Colonic mucosa (tissue), 4 donors: ENCODE measurements at places on chromosomes 2 and 18. TPM values are rescaled to one million over a fixed set of nuclear protein-coding genes. Genes with fewer than 3 reads are reported as not detected.

DNA sequence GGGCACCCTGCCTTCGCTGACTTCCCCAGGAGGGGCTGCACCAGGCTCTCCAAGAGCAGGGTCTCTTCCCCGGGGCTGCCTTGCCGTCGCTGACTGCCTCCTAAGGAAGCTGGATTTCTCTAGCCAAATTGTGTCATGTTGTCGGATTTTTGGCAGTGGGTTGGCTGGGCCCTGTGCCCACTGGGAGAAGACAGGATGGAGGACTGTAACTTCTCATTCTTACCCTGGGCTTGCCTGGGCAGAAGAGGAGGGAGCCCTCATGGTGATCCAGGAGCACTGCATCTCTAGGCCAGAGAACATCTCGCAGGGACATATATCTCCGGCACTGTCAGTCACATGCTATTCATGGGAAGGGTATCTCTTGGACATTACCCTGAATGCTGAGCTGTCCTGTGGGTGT lies 6.3 kb downstream of the MYO7B start:
- DNase-seq, result no peak

The CCDC148 gene
- 0.49 TPM for total RNA-seq

GRCh38 chr2:206392118-206392517 lies 51.2 kb upstream of the ADAM23 start:
- DNase-seq, result no peak

The VWC2L gene
- total RNA-seq, result not detected

GRCh38 chr18:22348521-22349316 lies 69.0 kb downstream of the CTAGE1 start:
- DNase-seq, result peak; percentile 74

The MROH2A gene
- not detected for total RNA-seq

DNA sequence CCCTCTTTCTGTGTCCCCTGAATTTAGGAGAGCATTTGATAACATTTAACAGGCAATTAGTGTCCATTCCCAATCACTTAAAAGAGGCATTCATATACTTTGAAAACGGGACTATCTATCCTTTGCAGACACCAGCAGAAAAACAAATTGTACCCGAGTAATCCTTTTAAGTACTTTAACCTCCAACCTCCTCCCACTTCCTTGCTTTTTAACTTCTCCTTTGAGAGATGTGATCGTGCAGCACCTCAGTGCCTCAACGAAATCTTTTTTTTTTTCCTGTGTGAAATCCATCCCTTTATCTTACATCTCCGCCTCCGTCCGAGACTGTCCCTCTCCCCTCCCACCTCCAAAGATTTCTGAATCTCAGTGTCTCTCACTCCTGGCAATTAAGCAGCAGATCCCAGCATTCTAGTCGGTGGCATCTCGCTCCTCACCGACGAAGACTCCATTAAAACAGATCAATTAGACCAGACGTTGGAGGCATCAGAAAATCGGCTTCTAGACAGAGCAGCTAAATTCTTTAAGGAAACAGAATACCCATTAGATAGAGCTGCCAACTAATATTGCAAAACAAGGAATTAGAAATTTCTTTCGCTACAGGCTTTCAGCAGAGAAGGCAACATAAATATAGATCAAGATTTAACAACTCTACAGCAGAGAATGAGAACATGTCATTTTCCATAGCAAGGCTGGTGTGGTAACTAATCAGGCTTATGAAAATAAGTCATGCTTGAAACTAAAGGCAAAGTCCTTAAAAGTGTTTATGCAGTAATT lies 1.9 kb upstream of the TMEFF2 start:
- DNase-seq, result no peak

DNA sequence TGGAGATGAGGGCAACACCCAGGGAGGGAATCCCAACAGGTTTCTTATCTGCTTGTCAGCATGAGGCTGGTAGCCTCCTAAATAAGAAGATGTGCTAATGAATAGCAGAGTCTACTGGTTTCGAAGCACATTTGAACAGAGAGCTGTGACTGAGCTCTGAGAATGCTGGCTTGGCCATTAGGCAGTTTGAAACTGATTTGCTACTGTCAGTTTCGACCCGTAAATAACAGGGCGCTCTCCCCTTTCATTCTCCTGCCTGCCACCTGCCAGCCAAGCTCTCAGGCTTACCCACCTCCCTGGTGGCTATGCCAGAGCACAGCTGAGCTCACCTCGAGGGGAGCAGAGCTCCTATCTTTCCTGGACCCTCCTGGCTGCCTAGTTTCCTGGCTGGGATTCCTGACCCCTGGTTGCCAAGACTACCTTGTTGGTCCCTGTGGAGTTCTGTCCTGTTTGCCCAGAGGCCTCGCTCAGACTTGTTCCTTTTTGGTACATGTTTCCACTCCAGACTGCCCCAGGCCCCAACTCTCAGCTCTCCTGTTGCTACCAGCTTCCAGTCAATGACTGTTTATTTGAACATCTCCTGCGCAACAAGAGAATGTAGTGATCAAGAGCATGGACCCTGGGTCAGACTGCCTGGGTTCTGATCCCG lies 102.3 kb upstream of the ALPP start:
- DNase-seq, result no peak

GRCh38 chr18:44730803-44731529 lies 50.3 kb downstream of the SETBP1 start:
- DNase-seq, result no peak

The ZNF804A gene
- 0.13 TPM for total RNA-seq

DNA sequence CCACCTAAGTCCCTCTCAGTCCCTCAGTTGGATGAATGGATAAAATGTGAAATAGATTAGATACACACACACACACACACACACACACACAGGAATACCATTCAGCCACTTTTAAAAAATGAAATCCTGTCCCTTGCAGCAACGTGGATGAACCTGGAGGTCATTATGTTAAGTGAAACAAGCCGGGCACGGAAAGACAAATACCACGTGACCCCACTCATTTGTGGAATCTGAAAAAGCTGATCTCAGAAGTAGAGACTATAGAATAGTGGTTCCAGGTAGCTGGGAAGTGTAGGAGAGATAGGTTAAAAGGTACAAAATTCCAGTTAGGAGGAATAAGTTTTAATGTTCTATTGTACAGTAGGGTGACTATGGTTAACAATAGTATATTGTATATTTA lies 31.0 kb downstream of the TTC32 start:
- no peak for DNase-seq

The ACADL gene
- total RNA-seq, result 0.12 TPM

The ARHGEF33 gene
- total RNA-seq, result 0.35 TPM

DNA sequence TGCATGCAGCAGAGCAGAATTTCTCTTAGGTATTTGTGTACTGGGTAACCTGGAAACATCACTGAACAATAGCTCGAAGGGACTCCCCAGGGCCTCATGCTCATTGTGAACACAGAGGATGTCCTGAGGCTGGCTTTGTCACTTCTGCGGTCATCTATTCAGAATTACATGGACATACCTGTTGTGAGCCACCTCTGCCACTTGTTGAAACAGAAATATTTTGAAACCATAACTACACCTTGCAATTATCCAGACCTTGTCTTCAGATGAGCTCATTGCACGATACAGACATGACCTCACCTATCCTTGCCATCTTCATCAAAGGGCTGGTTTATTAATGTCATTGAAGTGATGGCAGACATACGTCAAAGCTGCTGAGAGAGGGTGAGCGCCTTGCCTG lies 23.4 kb upstream of the CREG2 start:
- DNase-seq, result no peak

DNA sequence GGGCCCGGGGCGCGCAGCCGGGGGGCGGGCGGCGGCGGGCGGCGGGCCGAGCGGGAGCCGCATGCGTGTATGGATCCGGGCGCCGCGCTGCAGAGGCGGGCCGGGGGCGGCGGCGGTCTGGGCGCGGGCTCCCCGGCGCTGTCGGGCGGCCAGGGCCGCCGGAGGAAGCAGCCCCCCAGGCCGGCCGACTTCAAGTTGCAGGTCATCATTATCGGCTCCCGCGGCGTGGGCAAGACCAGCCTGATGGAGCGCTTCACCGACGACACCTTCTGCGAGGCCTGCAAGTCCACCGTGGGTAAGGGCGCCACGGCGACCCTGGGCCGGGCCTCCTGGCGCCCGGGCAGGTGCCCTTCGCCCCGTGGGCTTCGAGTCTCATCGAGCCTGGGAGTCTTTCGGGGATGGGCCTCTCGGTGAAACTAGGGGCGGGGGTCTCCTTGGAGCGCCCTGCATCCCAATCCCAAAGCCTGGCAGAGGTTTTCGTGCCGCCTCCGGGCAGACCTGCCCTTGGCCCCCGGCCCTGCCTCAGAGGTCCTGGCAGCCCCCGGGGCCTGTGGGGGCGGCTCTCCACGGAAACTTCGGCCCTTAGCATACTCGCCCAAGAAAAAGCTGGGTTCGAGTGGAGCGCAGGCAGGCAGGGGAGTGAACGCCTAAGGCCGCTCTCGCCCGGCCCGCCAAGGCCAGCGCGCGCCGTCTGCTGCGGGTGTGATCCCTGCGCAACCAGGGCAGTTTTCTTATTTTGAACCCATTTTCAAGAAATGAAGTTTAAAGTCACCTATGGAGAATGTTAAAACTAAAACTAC lies 622 bp downstream of the RAB12 start:
- DNase-seq, result no peak

DNA sequence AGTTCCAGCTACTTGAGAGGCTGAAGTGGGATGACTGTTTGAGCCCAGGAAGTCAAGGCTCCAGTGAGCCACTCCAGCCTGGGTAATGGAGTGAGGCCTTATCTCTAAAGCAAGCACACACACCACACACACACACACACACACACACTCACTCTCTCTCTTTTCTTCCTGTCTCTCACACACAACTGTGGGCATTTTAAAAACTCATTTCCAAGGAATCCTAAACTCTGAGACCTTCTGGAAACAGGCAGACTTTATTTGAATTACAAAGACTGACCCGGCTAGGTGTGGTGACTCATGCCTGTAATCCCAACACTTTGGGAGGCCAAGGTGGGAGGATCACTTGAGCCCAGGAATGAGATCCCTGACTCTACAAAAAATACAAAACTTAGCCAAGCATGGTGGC lies 21.3 kb downstream of the WDSUB1 start:
- no peak for DNase-seq

DNA sequence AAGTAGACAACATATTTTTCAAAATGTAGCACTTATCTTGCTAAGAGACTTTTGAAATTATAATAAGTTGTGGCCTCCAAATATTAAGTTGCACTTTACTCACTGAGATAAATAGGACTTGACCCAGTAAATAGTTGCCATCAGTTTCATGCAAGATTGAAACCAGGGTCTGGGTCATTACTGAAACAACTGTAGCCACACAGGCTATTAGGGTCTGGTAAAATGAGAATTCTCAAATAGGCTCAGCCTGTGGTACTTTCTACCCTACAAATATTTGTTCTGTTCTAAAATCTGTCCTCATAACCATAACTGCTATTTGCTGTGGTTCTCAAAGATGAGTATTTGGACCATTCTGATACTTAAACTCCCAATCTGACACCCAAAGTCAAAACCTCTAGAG lies 115.4 kb upstream of the STK17B start:
- no peak for DNase-seq

The AP1S3 gene
- total RNA-seq, result 8.8 TPM

DNA sequence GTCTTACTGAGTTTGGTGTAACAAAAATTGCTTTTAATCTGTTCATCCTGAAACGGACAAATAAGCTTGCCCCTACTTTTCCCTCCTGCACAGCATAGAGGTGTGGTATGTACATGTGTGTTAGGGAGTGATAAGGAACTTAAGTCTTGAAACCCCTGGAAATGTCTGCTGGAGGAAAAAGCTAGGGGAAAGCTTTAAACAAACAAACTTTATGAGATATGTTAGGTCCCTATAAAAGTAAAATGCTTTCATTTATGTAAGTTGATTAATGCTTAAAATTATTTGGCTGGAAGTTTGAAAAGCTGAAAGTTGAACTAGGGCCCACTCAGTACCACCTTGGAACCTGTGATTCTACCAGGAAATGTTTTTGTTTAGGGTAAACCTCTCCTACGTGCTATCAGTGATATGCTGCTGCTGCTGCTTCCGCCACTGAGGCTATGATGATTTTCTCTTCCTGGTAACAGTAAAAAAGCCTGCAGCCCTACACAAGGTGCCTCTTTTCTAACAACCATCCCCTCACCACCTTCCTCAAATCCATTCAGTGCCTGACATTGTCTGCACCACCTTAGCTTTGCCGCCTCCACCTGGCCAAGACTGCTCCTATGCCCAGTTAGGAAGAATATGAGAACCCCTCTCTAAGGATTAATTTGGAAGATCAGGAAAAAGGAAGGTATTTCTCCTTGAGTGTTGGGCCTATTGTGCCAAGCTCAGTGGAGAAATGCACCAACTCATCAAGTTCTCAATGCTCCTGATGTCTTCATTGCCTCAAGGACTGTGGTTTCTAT lies 2.5 kb upstream of the YES1 start:
- DNase-seq, result peak; percentile 32

GRCh38 chr2:4175343-4175742 lies 472.0 kb downstream of the DCDC2C start:
- DNase-seq, result no peak

DNA sequence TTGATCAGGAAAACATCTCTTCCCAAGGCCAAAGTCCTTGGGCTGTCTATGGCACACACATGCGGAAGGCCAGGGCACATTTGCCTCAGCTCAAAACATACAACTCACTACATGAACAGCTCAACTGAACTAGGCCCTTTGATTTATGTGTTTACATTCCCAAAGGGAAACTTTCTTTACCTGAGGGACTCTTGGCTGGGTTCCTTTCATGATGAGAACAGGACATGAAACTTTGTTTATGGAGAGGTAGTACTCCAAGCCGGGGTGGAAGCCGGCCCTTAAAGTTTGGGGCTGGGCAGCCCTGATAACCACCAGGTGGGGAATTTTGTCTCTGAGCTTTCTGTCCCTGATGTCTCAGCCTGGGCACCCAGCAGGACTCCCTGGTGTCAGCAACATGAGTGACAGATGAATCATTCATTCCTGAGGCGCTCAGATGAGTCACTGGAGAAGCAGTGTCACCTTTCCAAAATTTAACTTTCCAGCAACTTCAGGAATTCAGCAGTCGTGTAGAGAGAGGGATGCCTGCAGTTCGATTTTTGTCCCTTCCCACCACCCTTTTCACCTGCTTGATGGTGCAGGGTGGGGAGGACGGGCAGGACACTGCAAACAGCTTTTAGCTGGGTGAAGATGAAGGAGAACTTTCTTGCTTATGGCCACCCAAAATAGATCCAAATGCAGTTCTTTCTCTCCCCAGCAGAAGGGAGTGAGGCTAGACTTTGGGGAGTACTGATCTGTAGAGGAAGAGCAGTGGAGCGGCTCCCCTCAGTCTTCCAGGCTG lies 331.6 kb downstream of the DYSF start:
- DNase-seq, result peak; percentile 23

DNA sequence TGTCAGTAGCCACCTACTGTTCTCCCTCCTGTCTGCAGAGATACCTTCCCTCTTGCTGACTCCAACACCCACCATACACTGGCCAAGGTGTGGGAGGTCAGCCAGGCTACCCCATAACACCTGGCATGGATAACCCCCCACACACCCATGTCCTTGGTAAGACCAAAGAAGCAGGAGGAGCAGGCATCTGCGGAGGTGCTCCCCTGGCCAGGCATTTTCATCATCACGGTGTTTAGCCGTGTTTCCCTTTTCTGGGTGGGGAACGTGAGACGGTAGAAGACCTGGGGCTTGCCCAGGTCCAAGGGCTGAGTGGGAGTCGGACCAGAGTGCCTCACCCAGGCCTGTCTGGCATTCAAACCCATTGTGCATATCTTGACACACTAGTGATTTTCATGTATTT lies 150.3 kb downstream of the SMAD7 start:
- peak; percentile 15 for DNase-seq
